ENCODE measurements at places on chromosomes 7 and 10.

DNA sequence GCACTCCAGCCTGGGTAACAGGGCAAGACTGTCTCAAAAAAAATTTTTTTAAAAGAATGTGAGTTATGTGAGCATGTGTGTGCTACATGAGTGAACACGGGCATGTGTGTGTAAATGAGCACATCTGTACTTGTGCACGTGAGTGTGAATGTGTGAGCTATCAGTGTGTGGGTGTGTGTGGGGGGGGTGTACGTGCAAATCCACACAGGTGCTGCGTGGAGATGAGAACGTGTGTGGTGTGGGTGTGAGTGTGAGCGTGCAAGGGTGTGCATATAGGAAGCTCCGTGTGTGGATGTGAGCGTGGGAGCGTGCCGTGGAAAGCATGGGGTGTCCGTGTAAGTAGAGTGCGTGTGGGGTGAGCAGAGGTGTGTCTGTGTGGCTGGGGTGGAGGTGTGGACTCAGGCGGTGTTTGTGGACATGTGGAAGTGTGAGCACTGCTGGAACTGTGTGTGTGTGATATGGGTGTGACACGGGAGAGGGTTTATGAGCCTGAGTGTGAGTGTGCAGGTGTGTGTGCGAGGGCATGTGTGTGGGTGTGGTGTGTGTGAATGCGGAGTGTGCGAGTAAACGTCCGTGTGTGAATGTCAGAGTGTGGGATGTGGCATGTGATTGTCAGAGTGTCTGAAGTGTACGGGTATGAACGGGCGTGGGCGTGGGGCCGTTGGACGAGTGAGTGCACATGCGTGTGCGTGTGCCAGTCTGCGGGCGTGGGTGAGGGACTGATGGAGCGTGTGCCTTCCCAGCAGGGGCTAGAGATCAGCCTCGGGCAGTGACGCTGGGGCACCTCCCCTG lies 45.9 kb upstream of the TNRC18 start:
- DNase-seq, result no peak

- DNase-seq, result peak; percentile 6
These were observed 645 bp upstream of the SIRT1 start for GRCh38 chr10:67883710-67884312.

GRCh38 chr7:32093415-32094408 lies 23.5 kb upstream of the PDE1C start:
- DNase-seq, result peak; percentile 90

DNA sequence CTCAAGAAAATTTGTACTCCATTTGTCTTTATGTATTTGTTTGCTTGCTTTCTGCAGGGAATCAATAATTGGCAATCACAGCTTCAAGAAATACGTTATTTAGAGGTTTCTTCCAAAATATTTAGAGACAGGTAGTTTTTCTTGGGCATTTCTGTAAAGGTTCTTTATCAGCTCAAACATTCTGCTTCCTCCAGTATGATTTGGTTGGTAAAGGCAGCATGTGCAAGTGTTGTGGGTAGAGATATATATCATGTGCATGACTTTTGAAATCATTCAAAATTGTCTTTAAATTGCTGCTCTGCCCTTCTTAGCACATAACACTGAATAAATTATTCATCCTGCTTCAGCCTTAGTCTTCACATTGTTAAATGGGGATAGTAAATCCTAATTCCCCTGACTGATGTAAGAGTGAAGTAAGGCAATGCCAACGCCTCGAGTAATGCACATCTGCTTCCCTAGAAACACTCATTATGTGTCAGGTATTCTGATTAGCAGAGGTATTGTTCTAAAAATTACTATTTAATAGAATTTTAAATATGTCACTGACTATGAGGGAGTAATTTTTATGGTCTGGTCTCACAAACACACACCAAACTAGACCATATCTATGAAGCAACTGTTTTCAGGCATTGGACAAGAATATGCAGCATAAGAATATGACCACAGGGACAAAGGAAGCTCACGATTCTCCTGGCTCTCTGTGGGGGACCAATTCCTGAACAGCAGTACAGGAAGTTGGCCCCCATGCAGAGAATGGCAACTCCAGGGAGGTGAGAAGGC lies 77.3 kb upstream of the AKR1E2 start:
- DNase-seq, result no peak

- DNase-seq, result no peak
These were observed 755.4 kb downstream of the KCNMA1 start for GRCh38 chr10:76882245-76882644.

- no peak for DNase-seq
These were observed 51.0 kb downstream of the ASB4 start for GRCh38 chr7:95536656-95537311.

- DNase-seq, result no peak
These were observed 40.0 kb upstream of the GSDME start for GRCh38 chr7:24797270-24797669.

- DNase-seq, result peak; percentile 48
These were observed 817 bp downstream of the SRI start for GRCh38 chr7:88218836-88219605.

DNA sequence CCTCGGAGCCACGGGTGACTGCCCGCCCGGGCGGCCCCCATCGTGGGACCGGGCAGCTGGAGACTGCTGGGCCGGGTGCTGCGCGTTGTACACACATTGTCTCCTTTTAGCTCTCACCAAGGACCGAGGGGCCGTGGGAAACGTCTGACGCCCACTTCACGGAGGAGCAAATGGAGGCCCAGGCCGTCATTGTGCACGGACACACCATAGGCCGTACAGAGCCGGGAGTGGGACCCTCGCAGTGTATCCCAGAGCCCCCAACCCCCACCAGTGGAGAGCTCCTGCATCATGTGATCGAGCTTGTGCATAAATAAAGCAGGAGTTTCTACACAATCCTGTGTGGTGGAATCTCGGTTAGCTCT lies 722 bp downstream of the DENND10 start:
- no peak for DNase-seq

DNA sequence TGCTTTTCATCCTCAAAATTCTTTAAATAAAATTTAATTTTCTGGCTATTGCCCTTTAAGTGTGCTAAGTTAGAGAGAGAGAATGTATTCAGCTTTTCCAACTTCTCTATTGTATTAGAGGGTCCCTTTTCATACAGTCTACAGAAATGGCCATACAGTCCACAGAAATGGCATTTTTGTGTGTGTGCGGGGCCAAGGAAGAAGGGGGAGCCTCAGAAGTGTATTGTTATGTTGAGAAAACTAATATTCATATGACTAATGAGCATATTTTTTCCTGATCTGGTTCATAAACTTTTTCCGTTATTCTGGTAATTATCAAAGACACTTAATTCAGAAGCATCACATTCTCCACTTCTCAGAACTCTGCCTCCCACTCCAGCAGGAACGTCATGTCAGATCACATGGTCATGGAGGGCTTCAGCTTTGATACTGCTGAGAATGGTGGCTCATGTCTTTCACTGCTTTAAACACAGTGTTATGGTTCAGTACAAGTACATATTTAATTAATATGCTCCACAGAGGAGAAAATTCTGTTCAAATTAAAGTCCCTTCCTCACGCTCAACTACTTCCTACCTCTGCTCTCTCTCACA lies 37.1 kb downstream of the ELMO1 start:
- DNase-seq, result no peak

DNA sequence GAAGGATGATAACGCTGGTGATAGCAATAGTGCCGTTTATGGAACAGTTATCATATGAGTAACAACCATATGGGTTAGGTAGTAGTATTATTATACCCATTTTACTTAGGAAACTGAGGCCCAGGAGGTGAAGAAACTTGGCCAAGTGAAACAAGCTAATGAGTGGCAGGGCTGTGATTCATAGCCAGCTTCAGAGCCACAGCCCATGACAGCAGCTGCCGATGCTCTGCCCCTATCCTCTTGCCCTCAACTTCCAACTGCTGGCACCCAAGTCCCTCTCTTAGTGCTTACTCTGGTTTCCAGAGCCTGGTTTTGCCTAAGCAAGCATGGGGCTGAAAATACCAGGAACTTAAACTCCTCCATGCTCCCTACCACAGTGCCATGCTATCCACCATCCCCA lies 12.3 kb downstream of the SH3PXD2A start:
- DNase-seq, result no peak

- DNase-seq, result no peak
These were observed 16.7 kb downstream of the SKIDA1 start for GRCh38 chr10:21508706-21509331.

GRCh38 chr10:89364531-89364930 lies 13.3 kb upstream of the IFIT1B start:
- DNase-seq, result no peak

DNA sequence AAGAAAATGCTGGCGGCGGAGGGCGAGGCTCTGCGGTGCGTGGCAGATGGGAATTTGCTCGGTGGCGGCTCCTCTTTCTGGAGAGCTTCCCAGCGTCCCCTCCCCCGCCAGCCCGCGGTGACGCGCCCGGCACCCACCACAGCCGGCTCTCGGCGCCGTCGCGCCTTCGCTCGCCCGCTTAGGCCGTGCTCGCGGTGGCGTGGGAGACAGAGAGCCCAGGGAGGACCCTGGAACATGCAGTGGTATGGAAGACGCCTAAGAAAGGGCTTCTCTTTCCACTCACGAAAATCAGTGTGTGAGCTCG lies 576 bp upstream of the CSGALNACT2 start:
- peak; percentile 83 for DNase-seq

DNA sequence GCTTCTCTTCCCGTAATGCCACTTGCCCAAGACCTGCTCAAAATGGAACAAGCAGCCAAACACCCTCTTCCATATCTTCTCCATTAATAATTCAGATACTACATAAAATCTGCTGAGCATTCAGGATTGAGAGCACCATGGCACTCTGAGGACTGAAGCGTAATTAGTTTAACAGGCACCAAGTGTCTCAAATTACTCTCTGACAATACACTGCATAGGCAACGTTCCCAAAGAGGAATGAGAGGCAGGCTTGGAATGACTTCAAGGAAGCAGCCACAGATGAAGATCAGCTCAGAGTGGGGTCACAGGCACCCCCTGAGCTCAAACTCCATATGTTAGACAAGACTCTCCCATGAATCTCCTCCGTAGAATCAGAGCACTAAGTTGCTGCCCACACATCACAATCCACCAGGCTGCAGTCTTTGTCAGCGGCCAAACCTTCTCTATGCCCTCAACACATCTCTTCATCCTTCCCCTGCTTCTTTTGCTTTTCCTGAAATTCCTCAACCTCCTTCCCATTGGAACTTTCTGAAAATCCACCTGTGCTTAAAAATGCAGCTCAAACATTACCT lies 4.7 kb upstream of the ABLIM1 start:
- no peak for DNase-seq

DNA sequence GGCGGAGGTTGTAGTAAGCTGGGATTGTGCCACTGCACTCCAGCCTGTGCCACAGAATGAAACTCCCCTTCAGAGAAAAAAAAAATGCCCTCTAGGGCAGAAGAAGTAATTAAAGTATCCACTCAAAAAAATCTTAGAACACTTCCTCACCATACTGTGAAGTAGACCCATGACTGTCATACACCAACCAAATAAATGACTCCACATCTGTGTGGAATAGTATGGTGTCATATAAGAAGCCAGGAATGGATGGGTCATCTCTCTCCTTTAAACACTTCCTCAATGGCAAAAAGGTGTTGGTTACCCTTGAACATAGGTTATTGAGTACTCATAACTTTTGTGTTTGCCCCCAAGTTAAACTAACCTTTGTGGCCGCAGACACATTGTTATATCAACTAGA lies 48.1 kb upstream of the PCGF5 start:
- DNase-seq, result no peak

DNA sequence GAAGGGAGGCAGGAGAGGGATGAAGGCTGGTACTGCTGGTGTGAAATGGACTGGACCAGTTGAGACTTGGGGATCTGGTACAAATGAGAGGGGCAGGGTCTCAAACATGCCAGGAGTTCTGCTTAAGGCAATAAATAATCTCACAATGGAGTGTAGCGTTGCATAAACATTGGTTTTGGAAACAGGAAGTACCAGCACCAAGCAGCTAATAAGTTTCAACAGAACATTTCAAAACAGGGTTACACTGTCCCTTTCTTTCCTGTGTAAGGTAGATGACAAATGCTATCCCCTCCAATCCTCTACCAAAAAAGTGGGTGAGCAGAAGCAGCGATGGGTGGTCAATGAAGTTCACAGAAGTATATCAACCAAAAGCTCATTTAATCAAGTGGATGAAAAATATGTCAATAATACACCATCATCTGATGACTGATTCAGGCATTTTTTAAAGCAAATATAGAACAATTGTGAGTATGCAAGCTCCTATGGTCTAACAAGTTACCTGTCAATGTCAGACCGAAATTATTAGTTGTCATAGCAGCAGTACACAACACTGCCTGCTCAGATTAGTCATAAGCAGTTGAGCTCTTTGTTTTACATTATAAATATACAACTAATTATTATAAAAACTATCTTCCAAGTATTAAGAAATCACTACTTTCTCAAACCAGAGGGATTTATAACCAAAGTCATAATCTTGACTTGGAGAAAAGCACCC lies 220.0 kb downstream of the FAM107B start:
- no peak for DNase-seq

GRCh38 chr7:80463272-80463920 lies 48.5 kb downstream of the GNAT3 start:
- no peak for DNase-seq

DNA sequence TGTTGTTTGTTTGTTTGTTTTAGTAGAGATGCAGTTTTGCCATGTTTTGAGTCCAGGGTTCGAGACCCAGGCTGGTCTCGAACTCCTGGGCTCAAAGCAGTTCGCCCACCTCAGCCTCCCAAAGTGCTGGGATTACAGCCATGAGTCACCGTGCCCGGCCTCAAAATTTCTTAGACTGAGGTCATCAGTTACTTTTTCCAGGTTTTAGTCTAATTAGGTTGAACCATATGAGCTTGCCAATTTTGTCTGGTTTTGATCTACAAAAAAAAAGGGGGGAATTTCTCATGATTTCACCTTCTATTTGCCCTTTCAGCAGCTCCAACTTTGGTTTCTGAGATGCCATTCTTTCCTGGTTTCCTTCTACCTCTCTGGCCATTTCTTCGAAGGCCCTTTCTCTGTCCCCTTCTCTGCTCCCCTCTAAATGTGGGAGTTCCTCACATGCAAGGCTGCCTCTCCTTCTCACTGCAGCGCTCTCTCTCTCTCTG lies 5.5 kb downstream of the CUEDC2 start:
- DNase-seq, result no peak

DNA sequence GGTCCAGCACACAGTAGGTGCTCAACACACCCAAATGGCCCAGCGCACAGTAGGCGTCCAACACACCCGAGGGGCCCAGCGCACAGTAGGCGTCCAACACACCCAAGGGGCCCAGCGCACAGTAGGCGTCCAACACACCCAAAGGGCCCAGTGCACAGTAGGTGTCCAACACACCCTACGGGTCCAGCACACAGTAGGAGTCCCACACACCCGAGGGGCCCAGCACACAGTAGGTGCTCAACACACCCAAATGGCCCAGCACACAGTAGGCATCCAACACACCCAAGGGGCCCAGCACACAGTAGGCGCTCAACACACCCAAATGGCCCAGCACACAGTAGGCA lies 80.8 kb downstream of the FOXL3 start:
- DNase-seq, result no peak

DNA sequence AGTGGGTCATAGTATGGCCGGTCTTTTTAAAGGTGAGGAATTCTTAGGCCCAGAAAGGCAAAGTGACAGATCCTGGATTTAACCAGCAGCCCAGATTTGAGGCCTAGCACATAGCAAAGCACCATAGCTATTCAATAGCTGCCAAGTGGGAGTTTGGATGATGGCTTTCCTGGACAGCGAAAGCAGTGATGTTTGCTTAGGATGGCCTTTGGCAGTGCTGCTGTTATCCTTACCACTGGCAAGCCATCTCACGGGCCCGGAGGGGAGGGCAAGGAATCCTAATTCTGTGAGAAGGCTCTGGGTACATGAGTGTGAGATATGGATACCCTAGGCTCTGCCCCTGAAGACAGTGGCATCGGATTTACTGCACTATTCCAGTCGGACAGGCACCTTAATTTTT lies 50.4 kb downstream of the TCF7L2 start:
- no peak for DNase-seq

- peak; percentile 83 for DNase-seq
These were observed 3.5 kb downstream of the ARID5B start for GRCh38 chr10:61904733-61905725.
